ENCODE measurements at places on chromosomes 3 and 15. TPM values are rescaled to one million over a fixed set of nuclear protein-coding genes. Genes with fewer than 3 reads are reported as not detected.

DNA sequence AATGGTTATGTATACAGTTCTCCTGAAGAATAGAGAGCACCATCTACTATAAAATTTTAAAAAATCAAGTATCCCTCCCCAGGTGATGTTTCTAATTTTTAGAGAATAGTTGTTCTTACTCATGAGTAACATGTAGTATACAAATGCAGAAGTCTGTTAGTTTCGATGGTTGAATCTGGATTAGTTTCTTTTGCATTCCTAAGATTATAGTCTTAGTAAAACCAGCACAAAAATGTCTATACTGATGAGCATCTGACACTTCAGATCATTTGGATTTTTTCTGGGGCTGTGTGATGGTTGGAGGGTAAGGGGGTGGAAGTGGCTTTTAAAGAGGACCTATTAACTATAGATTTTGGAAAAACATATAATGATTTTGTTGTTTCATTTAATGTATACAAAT, 167.3 kb upstream of the SGO1 start:
- no peak for DNase-seq

GRCh38 chr3:129360171-129360611, 68.2 kb downstream of the EFCAB12 start:
- no peak for DNase-seq

DNA sequence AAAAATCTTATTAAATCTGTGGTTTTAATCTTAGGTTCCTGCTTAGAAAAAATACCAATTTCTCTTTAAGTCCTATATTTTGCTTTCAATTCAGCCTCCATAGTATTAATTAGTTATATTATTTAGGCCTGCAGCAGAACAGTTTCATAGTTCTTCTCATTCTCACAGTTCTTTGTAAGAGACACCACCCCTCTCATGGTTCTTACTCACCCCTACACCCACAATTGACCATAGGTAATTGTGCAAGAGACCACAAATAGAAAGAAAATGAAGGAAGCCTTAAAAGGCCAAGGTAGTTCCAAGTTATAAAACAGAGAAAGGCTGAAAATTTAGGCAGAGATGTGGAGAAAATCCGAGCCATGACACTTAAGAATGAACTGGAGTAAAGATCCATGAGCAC, 415.3 kb downstream of the TIGIT start:
- no peak for DNase-seq

DNA sequence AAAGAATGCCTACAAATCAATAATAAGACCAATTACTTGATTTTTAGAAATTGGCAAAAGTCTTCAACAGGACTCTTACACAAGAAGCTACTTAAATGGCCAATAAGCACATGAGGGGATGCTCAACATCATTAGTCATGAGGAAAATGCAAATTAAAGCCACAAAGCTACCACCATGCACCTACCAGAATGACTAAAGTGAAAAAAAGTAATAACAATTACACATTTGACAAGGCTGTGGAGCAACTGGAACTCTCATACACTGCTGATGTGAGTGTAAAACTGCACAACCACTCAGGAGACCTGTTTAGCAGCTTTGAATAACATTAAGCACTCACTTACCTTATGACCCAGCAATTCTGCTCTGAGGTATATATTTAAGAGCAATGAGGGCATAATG, 68.4 kb downstream of the PPCDC start:
- DNase-seq, result no peak

DNA sequence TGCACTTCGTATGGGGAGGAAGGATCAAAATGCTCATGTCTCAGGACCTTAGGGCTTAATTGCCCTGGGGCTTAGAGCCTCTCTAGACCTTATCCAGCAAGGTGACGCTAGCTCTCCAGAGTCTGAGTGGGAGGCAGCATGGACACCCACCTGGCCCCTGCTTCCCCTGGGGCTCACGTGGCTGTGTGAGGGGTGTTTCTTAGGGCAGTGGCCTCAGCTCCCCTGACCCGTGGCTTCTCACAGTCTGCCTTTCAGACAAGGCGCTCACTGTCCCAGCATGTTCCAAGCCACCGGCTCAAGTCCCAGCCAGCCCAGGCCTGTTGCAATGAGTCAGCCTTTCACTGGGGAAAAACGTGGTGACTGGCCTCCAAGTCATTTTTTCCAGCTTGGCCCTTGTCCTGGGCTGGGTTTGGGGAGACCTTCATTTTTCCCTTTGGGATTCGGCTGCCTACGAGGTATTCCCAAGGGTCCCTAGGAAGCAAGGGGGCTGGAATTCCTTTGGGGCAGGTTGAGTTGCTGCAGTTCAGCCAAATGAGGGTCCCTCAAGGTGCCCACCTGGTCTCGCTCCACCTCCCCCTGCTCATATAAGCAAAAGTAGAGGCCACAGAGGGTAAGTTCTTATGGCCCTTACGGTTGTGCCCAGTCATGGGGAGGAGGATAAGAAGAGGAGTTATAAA, 15.7 kb downstream of the BHLHE40 start:
- no peak for DNase-seq

- no peak for DNase-seq
These were observed 11.5 kb downstream of the GATA2 start for GRCh38 chr3:128481438-128481942.

GRCh38 chr3:158108445-158108985, 1.4 kb upstream of the RSRC1 start:
- peak; percentile 30 for DNase-seq

GRCh38 chr3:184715943-184716621, 4.2 kb upstream of the MAGEF1 start:
- DNase-seq, result no peak

Gene AP4E1
- 6.5 TPM for total RNA-seq

Gene CELSR3
- total RNA-seq, result 0.38 TPM

Gene SLC2A2
- total RNA-seq, result not detected

Measured in thymus (tissue), 14 donors.